ENCODE measurements at places on chromosomes 1 and 21. TPM values are rescaled to one million over a fixed set of nuclear protein-coding genes. Genes with fewer than 3 reads are reported as not detected.

Gene BRINP2
- 1.6 TPM for total RNA-seq

Gene CFAP126
- total RNA-seq = not detected

Gene UTS2
- not detected for total RNA-seq

Gene ROR1
- 28.3 TPM for total RNA-seq

Gene ACKR1
- not detected for total RNA-seq

Gene ALDH4A1
- 41.4 TPM for total RNA-seq

Gene USP16
- 30.7 TPM for total RNA-seq

Gene FCRL2
- total RNA-seq = not detected

Gene USP24
- total RNA-seq = 41.9 TPM

Gene MT1HL1
- not detected for total RNA-seq

Gene FMO2
- total RNA-seq = 0.70 TPM

Gene S100A1
- 2.7 TPM for total RNA-seq

Gene EGLN1
- 36.5 TPM for total RNA-seq

Gene ARHGAP29
- total RNA-seq = 22.3 TPM

Gene LCA5L
- 0.72 TPM for total RNA-seq

All from hepatocyte (in vitro differentiated cells).